ENCODE measurements at places on chromosomes 2 and 18. TPM values are rescaled to one million over a fixed set of nuclear protein-coding genes. Genes with fewer than 3 reads are reported as not detected.

The RSAD2 gene
- 1.5 TPM for total RNA-seq

The IL1F10 gene
- total RNA-seq, result not detected

The CTAGE1 gene
- total RNA-seq, result not detected

The KLHL14 gene
- 42.5 TPM for total RNA-seq

GRCh38 chr2:173496746-173497145 is 142.1 kb downstream of the CDCA7 start:
- DNase-seq, result no peak
- no peaks in the 10 kb centered on the region for H3K36me3 ChIP-seq
- no peak overlapping the region for H3K27ac ChIP-seq
- H3K4me3 ChIP-seq, result no peak overlapping the region
- H3K27me3 ChIP-seq, result no peaks in the 10 kb centered on the region

DNA sequence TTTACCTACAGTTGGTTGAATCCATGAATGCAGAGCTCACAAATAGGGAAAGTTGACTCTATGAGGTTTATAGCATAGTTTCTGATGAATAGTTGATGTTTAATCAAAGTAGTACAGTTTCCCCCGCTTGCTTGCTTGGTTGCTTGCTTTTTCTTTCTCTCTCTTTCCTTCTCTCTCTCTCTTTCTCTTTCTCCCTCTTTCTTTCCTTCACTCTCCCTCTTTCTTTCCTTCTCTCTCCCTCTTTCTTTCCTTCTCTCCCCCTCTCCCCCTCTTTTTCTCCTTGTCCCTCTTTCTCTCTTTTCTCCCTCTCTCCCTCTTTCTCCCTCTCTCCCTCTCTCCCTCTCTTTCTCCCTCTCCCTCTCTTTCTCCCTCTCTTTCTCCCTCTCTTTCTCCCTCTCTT is 999.9 kb upstream of the CELF4 start:
- no peak overlapping the region for H3K4me3 ChIP-seq
- no peak overlapping the region for H3K27ac ChIP-seq
- H3K36me3 ChIP-seq, result no peaks in the 10 kb centered on the region
- H3K27me3 ChIP-seq, result no peaks in the 10 kb centered on the region

GRCh38 chr18:12774982-12775381 is 72.1 kb downstream of the PSMG2 start:
- no peaks in the 10 kb centered on the region for H3K36me3 ChIP-seq
- H3K4me1 ChIP-seq, result no peaks in the 10 kb centered on the region
- no peaks in the 10 kb centered on the region for H3K27me3 ChIP-seq
- no peak overlapping the region for H3K27ac ChIP-seq
- no peak overlapping the region for H3K4me3 ChIP-seq

DNA sequence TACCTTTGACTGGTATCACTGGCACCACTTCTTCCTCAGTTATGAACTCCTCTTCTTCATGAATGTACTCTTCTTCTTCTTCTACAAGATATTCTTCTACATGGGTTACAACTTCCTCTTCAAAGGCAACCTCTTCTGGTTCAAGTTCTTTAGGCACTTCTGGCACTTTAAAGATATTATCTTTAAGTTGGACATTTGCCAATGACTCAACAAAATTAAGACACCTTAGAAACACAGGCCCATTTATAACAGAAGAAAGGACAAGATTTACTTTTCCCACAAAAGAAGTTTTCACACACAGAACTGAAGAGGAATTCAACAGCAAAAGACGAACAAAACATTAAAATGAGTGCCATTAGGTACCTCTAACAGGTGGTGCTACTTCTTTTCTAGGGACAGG is 127.3 kb downstream of the TTN start:
- no peak for DNase-seq
- no peaks in the 10 kb centered on the region for H3K27me3 ChIP-seq
- peaks cover 4% of the 10 kb centered on the region for H3K4me1 ChIP-seq
- no peak overlapping the region for H3K4me3 ChIP-seq

DNA sequence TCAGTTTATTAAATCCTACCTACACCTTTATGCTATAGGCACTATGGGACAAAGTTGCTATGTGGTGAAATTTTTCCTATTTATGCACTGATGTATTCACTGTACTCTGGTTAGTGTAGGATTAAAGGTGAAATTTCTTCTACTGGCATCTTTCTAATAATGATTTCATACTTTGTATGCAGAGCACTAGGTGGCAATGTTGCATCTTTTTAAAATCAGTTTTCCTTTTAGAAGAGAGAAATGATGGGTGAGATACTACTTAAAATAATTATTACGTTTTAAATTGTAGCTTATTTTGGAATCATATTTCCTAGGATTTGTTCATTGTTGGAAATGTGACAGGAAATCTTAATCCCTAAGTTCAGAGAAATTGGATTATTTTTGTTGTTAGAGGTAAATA is 150.9 kb downstream of the CD8B2 start:
- H3K27ac ChIP-seq, result no peak overlapping the region
- no peaks in the 10 kb centered on the region for H3K4me1 ChIP-seq
- H3K27me3 ChIP-seq, result no peaks in the 10 kb centered on the region
- no peak for DNase-seq
- H3K36me3 ChIP-seq, result no peaks in the 10 kb centered on the region
- no peak overlapping the region for H3K4me3 ChIP-seq

- no peak for DNase-seq
- H3K27me3 ChIP-seq, result peaks cover 72% of the 10 kb centered on the region
- H3K4me3 ChIP-seq, result no peak overlapping the region
- H3K27ac ChIP-seq, result no peak overlapping the region
- no peaks in the 10 kb centered on the region for H3K36me3 ChIP-seq
- peaks cover 43% of the 10 kb centered on the region for H3K4me1 ChIP-seq
Measured at GRCh38 chr2:69645031-69645431, 1.5 kb upstream of the AAK1 start.
